GM12892 (cell line): ENCODE measurements at places on chromosomes 16 and 17.

DNA sequence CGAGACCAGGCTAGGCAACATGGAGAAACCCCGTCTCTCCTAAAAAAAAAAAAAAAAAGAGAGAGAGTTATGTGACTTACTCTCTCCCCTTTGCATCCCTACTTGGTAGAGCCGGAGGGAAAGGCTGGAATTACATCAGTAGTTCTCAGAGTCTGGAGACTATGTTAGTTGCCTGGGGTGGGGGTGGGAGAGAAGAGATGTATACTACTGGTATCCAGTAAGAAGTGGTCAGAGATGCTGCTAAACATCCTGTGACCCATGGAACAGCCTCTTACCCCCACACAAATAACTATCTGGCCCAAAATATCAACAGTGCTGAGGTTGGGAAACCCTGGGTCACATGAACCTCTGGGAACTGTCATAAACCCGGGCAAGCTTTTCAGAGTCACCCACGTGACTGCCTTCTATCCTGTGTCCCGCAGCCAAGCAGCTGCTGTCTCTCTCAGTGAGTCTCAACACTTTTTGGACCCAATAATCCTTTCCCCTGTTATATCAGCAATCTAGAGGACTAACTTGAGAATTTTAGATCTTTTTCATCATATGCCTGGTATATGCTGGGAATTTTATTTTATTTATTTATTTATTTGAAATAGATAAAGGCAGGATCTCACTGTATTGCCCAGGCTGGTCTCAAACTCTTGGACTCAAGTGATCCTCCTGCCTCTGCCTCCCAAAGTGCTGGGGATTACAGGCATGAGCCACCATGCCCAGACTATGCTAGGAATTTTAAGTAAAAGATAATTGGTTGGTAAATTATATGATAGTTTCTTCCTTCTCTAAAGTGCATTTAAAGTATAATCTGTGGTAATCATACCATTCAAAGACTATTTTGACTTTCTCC lies 8.7 kb downstream of the EIF1 start:
- no peak for DNase-seq

DNA sequence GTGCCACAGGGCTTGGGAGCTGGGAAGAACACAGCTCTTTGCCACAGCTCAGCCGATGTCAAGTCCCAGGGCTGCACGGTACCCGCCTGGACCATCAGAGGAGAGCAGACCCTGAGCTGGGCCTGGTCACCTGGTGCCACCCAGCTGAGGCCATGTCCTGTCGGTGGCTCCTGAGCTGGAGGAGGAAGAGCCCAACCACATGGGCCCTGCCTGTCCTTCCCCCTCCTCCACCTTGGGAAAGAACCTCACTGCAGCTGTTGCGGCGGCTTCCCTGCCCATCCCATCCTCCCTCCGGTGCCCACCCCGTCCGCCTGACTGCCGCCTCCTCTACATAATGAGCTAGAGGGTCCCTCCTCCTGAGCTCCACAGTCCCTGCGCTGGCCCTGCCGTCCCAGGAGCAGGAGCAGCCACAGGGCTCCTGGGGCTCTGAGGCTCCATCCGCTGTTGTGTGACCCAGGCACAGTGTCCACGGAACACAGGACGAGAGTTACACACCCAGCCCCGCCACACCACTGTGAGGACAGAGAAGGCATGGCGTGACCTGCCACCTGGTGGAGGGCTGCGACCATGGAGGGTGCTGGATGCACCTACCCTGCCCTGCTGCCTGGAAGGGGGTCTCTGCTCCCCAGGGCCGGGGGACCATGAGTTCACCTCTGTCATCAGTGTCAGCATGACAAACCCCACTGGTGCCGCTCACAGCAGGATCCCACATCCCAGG lies 21.4 kb upstream of the CHMP6 start:
- DNase-seq = peak; percentile 84

GRCh38 chr16:62041401-62041800 lies 5.2 kb upstream of the CDH8 start:
- no peak for DNase-seq

DNA sequence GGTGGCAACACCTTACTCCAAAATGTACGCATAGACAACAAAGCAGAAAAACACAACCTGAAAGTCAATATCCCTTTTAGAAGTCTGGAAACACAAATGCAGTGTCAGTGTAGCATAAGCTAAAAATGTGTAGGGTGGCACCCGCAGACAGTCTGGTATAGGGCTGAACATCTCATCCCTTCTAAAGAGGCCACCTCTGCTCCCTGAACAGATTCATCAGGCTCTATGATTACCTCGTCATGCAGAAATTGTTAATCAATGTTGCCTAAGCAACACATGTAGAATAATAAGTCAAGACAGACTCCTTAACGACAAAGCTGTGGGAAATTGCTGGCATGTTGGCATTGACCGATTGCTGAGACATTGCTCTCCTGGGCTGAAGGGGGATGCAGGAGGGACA lies 33.3 kb upstream of the ERCC4 start:
- no peak for DNase-seq

GRCh38 chr16:88784074-88784855 lies 755 bp downstream of the PIEZO1 start:
- no peak for DNase-seq

- DNase-seq = no peak
Observed at GRCh38 chr16:26762594-26762993, 304.1 kb upstream of the C16orf82 start.

- DNase-seq = peak; percentile 5
Observed at GRCh38 chr17:79026376-79027273, 2.7 kb downstream of the C1QTNF1 start.

GRCh38 chr17:80839511-80839941 lies 152.1 kb upstream of the CHMP6 start:
- no peak for DNase-seq

DNA sequence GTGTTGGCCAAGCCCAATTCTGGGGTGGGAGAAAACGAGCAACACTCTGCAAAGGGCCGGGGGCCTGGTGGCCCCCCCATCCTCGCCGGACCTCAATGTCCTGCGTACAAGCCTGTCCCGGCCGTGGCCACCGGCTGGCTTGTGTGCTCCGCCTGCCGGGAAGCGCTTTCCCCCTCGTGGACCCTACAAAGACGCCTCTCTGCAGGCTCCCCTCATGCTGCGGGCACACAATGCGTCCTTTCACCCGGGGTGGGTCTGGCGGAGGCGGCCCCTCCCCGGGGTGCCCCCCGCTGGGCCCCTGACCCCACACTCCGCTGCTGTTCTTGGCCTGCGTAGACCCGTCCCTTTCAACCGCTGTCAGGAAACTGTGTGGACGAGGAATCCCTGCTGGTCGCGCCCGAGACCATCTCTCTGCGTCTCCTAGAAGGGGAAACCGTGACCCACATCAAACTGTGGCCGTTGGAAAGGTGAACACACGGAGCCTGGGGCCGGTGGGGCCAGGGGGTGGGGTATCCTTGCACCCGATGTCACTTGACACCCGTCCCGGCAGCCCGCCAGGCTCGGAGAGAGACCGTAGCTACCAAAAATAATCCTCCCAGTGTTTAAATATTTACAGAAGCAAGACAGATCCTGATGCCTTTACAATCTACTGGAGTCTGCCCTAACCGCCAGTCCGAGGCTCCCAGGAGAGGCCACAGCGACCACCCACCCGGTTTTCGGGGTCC lies 43.6 kb downstream of the TBC1D16 start:
- no peak for DNase-seq

GRCh38 chr17:78644224-78644623 lies 67.0 kb upstream of the DNAH17 start:
- DNase-seq = no peak

GRCh38 chr16:67632415-67633172 lies 12.3 kb upstream of the CARMIL2 start:
- no peak for DNase-seq

- DNase-seq = no peak
Observed at GRCh38 chr17:2995886-2996809, 67.3 kb downstream of the OR1D5 start.

GRCh38 chr17:77544347-77545110 lies 403.8 kb downstream of the SEC14L1 start:
- no peak for DNase-seq

DNA sequence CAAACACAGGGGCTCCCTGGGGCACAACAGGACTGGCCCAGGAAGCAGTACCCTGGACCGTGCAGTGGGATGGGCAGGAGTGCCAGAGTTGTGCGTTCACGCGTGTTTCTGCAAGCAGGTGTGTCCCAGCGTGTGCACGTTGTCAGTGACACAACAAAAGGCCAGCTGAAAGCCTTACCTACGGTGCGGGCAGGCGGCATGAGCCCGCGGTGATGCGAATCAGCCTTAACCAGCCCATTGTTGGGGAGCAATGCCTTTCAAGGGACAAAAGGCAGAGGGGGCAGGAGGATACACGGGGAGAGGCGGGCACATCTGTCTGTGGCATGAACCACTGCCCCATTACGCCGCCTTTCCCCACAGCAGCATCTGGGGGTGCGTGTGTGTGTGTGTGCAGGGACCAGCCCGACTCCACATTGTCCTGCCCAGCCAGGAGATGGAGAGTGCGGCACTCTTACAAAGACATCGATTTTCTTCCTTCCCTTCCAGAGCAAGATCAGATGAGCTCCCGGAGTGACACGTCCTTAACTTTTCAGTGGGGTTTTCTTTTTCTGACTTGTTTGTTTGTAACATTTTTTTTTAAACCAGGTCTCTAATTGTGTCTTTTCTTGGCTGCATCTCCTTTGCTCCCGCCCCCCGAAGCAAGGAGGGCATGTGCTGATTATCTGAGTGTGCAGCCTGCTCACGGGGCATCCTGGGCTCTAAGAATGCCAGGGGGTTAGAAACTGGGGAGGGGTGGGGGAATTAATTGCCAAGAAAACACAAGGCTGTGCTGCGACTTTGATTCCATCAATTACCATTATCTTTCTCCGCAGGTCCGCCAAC lies 158.1 kb downstream of the ZNF423 start:
- no peak for DNase-seq

GRCh38 chr16:57266531-57267260 lies 17.8 kb downstream of the PLLP start:
- DNase-seq = no peak
